Activated T-cell treated with anti-CD3 and anti-CD28 coated beads, Interleukin-2, amount 50 U/mL, for 4 hours (primary cell): ENCODE measurements at places on chromosomes 5 and 9. TPM values are rescaled to one million over a fixed set of nuclear protein-coding genes. Genes with fewer than 3 reads are reported as not detected.

DNA sequence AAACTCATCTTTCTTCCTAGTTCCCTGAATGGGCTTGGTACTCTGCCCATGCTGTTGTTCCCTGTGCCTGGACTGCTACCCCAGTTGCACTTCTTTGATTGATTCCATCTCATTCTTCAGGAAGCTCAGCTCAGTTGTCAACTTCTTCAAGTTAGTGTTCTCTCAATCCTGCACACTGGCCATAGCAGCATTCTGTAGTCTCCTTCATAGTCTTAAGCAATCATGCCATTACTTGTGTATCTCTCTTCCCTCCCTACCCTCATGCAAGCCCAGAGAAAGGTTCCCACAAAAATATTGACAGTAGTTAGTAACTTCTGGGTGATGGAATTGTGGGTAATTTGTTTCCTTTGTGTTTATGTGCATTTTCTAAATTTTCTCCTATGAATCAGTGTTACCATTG lies 5.5 kb downstream of the KDM4C start:
- DNase-seq = no peak

GRCh38 chr5:87752362-87752761 lies 339.6 kb upstream of the CCNH start:
- no peak for DNase-seq

GRCh38 chr5:150523472-150524350 lies 15.8 kb downstream of the NDST1 start:
- DNase-seq = no peak

DNA sequence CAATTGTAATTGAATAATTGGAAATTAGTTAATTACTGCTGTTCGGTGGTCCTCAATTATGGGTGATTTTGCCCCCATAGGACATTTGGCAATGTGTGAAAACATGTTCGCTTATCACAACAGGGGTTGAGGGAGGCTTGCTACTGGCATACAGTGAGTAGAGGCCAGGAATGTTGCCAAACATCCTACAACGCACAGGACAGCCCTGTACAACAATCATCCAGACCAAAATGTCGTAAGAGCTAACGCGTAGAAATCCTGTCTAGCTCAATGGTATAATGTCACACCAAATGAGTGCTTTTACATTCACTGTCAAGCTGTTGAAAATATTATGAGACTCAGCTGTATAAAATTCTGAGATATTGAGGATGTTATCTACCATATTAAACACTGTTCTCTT lies 464.4 kb upstream of the TUSC1 start:
- no peak for DNase-seq

DNA sequence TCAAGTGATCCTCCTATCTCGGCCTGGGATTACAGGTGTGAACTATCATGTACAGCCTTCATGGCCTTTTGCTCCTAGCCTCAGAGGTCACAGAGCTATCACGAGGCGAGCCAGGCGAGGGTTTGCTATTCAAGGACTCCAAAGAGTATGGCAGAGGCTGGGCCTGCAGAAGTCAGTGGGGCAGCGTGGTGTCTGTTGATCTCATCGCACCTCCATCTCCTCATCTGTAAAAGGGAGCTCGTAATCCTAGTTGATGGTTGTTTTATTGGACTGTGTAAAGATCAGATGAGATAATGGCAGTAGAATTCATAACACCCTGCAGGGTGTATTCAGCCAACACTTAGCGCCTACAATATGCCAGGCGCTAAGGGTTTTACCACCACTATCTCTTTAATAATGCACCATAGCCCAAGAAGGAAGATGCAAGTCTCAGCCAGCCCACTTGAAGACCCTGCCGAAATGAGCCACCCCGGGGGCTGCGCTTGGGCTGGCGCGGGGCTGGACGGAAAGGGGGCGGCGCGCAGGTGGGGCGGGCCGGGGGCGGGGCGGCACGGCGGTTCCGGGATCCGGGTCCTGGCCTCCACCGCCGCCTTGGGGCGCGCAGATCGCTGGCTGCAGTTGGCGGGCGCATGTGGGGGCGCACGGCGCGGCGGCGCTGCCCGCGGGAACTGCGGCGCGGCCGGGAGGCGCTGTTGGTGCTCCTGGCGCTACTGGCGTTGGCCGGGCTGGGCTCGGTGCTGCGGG lies at the start of gene GALNT12:
GALNT12 (plus strand) TSS at position 601 of the 744 bp plus-strand sequence; CDS start at position 630, 29 bp downstream.
- DNase-seq = peak; percentile 44

IL4 gene
- total RNA-seq = 45.9 TPM
